ENCODE measurements at places on chromosomes 7 and 10.
A peak's percentile ranks its signal among the peaks of the same experiment; 100 is the strongest.

GRCh38 chr7:2734751-2735571 is 47.0 kb downstream of the AMZ1 start:
- DNase-seq = no peak

DNA sequence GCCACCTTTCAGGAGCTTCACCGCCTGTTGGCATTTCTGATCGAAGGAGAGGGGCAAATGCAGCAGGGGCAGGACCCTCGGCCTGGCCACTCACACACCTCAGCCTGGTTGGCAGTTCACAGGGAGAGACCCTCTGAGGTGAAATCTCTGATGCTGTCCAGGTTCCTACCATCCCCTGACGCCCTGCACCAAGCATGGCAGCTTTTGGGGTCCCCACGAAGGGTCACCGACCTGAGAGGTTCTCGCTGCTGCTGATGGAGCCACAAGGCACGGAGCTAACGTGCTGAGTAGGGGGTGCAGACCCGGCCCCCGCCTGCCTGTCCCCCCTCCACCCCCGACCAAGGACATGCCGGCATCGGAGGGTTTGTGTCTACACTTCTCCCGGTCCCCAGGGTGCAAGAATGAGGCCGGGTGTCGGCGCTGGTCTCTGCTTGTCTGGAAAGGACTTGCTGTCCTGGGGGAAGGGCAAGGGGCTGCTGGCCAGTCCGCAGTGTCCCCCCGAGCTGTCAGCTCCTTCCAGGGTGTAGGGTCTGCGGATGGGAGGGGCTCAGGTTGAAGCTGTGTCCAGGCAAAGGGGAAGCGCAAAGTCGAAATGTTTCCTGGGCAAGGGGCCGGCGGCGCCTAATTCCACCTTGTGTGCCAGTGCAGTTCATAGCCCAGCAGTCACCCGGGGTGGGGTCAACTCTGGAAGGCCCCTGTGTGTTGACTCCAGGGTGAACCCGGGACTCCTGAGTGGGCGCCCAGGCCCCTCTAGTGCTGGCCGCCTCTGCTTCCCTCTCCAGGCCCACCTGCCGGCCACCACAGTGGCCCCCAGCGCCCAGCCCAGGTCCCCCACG is 132.6 kb downstream of the DNAJB6 start:
- DNase-seq = no peak

GRCh38 chr7:145224775-145225174 is 388.9 kb upstream of the TPK1 start:
- no peak for DNase-seq

DNA sequence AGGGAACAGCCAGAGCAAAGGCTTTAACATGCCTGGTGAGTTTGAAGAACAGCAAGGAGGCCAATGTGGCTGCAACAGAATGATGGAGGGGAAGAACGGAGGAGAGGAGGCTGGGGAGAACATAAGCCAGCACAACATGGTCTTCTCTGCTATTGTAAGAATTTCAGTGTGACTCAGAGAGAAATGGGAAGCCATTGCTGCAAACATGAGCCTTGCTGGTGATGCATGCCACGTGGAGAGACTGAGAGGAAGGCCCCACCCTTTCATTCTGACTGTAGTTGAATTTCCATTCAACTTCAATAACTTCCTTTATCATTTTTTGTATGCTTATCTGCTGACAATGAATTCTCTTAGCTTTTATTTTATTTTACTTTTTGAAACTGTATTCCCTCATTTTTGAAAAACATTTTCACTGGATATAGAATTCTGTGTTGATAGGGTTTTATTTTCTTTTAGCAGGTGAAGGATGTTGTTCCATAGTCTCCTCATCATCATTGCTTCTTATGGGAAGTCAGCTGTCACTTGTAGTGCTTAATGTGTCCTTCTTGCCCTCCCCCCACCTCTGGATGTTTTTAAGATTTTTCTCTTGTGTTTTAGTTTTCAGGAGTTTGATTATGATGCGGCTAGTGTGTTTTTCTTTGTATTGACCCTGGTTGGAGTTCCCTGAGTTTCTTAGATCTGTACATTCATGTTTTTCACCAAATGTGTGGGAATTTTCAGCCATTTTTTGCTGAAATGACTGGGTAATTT is 46.4 kb upstream of the LEP start:
- DNase-seq = no peak

GRCh38 chr7:157613575-157614322 is 276.9 kb downstream of the DNAJB6 start:
- no peak for DNase-seq

DNA sequence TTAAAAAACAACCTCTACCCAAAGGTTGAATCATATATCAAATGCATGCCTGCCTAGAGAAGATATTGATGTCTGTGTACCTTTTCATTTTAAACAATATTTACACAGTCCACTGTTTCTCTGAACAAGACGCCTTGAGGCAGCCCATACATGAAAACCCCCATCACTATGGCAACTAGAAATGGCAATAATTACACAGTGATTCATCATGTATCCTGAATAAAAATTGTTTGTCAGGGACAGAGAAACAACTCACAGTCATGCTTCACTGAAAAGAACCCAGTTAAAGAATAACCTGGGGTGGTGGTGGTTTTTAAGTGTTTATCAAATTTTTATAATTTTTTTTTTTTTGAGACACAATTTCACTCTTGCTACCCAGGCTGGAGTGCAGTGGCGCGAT is 19.7 kb downstream of the DNAJC12 start:
- DNase-seq = peak; percentile 59

Measured in NCI-H748 treated with DMSO at 0.1 percent for 48 hours (cell line).